GM04504 (cell line): ENCODE measurements at places on chromosomes 7 and 10.

- DNase-seq, result no peak
Measured at GRCh38 chr7:56537952-56538351, 421.7 kb upstream of the NUPR2 start.

- DNase-seq, result peak; percentile 77
Measured at GRCh38 chr10:93288679-93289634, 193.2 kb downstream of the MYOF start.

- DNase-seq, result no peak
Measured at GRCh38 chr10:85642082-85642420, 724.5 kb downstream of the GRID1 start.

GRCh38 chr7:146791344-146792285, 675.0 kb downstream of the CNTNAP2 start:
- no peak for DNase-seq

- no peak for DNase-seq
Measured at GRCh38 chr10:107444443-107444842, 279.9 kb upstream of the SORCS1 start.

DNA sequence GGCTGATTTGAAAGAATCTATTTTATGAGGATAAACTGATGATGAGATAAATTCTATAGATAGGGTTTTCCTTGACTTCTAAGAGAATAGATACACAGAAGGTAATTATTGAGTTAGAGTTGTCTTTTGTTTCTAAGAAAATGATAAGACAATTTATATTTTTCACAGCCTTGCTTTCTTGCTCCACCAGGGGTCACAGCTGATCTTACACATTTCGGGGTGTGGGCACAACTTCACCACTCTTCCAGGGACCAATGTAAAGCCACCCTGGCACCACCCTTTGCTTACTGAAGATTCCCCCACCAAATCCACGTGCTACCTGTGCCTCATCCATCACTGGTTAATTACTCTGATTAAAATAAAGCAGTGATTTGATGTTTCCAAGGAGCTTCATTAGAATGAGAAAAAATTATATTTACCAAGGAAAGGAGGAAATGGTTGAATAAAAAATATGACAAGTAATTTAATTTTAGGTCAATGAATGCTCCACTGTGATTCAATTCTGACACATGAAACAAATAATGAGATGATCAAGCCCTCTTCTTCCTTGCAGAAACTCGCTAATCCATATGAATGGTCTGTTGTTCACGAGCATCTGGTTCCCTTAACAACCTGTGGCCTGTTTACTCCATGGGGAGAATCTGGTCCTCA, 177.3 kb upstream of the TNS3 start:
- DNase-seq, result no peak

GRCh38 chr10:118483496-118483895, 112.0 kb downstream of the PRLHR start:
- no peak for DNase-seq

GRCh38 chr10:132464256-132465192, 67.5 kb downstream of the PWWP2B start:
- no peak for DNase-seq

DNA sequence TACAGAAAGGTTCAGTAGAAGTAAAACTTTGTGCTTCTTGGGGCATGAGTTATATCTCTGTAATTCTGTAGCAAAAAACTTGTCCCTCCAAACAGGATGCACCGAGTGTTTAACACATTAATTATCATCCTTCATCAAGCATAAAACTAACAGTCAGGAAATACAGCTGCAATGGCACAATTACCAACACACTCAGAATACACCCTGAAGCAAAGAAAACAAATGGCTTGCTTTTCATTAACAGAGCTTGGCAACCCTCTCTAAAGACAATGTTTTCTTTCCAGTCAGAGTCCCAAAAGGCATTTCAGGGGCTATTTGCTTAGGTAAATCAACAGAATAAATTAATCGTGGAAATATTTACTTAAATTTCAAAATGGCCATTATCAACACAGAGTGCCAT, 107.7 kb downstream of the ICA1 start:
- no peak for DNase-seq

GRCh38 chr10:50627896-50628295, 4.1 kb upstream of the SGMS1 start:
- no peak for DNase-seq

GRCh38 chr7:23216021-23216420, 30.6 kb upstream of the GPNMB start:
- DNase-seq, result no peak

DNA sequence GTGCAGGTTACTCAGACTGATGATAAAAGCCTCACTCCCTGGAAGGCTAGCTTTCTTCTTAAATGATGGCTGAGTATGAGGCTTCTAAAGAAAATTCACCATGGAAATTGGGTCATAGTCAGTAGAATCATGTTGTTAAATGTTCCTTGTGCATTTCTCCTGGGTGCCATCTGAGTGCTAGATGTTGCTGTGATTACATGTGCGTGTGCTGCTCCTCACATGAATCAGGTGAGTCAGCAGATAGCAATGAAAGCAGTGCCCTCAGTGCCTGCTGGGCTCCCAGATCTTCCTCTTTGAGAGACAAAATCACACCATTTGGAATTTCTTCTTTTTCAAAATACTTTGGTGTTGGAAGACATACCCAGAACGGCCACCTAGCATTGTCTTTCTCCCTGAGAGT, 331.7 kb downstream of the XPNPEP1 start:
- DNase-seq, result no peak

DNA sequence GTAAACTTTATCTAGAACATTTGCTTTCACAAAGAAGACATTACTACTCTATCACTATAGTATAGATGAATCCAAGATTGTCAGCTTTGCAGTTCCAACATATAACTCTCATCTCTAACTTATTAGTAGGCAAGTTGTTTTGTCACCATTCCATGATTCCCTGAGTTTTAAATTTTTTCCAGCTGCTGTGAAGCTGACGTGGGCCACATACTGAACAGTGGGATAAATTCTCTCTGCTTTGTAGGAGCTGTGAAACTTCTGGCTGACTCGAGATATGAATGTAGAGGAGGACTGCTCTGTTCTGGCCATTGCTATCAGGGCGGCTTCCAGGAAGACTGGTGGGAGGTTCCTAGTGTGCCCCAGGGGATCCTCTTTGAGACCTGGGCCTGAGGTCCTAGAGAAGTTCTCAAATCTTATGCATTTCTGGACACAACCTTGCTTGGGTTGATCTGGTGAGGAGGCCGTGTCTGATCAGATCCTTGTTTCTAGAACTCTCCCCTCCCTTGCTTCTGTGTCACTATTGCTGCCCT, 58.0 kb downstream of the LSMEM1 start:
- no peak for DNase-seq

- no peak for DNase-seq
Measured at GRCh38 chr10:83078160-83078559, 1061.1 kb upstream of the GHITM start.
